Amniotic epithelial cell (primary cell): ENCODE measurements at places on chromosomes 6 and 20.

DNA sequence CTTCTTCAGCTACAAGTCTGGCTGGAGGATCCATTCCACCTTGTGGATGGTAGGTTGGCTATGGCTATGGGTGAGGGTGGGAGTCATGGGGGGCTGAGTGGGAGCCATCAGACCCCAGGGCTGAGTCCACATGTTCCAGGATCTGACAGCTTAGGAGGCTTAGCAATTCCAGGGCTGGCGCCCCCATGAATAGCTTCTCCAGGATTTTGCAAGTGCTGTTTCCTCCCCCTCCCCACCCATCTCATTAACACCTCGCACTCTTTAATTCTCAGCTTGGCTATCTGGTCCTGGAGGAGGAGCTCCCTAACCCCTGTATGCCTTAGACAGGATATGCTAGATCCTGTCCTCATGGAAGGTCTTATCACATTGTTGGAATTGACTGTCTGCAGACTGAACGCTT, 39.0 kb upstream of the ANGPT4 start:
- DNase-seq, result no peak

- DNase-seq, result no peak
Measured at GRCh38 chr6:138996524-138996923, 8.5 kb upstream of the REPS1 start.

- no peak for DNase-seq
Measured at GRCh38 chr6:56540232-56541029, 102.3 kb downstream of the DST start.

DNA sequence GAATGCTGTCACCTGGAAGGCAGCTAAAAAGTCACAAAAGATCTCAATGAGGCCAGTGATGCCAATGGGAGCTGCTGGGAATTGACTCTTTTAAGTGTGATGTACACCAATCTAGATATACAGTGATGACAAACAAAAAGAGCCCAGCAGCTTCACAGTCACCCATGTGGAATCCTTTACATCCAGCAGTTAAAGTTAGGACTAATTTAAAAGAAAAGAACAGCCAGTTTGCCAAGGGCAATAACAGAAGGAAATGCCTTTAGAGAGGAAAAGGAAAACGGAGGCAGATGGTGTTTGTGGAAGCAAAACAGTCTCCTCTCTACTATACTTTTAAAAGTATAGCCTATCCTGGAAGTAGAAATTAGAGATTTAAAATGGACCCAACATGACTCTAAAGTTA, 873.5 kb downstream of the EPHA7 start:
- no peak for DNase-seq

GRCh38 chr6:80433010-80433672, 326.7 kb downstream of the BCKDHB start:
- DNase-seq, result no peak

DNA sequence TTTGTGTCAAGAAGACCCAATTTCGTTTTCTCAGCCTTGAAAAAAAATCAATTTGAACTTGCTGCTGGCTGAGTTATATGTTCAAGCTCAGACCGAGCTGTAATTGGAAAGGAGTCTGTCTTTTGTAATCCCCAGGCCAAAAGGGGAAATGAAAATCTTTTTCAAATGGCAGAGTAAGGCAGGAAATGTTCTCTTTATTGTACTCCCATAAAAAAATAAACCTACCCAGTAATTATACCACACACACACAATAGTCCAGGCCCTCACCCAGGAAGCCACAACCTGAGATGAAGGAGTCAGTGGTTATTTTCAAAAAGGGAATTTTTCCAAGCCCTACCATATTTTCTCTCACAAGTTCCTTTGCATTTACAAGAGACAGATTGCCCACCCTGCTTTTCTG, 45.3 kb downstream of the CLIC5 start:
- no peak for DNase-seq
